Esophagus muscularis mucosa (tissue), 4 donors: ENCODE measurements at places on chromosomes 16 and 17. TPM values are rescaled to one million over a fixed set of nuclear protein-coding genes. Genes with fewer than 3 reads are reported as not detected.

GRCh38 chr17:55661256-55661758, 61.4 kb downstream of the TMEM100 start:
- H3K27ac ChIP-seq: no peak overlapping the region
- no peak overlapping the region for H3K4me3 ChIP-seq
- DNase-seq: no peak
- H3K4me1 ChIP-seq: no peaks in the 10 kb centered on the region
- no peaks in the 10 kb centered on the region for H3K27me3 ChIP-seq

DNA sequence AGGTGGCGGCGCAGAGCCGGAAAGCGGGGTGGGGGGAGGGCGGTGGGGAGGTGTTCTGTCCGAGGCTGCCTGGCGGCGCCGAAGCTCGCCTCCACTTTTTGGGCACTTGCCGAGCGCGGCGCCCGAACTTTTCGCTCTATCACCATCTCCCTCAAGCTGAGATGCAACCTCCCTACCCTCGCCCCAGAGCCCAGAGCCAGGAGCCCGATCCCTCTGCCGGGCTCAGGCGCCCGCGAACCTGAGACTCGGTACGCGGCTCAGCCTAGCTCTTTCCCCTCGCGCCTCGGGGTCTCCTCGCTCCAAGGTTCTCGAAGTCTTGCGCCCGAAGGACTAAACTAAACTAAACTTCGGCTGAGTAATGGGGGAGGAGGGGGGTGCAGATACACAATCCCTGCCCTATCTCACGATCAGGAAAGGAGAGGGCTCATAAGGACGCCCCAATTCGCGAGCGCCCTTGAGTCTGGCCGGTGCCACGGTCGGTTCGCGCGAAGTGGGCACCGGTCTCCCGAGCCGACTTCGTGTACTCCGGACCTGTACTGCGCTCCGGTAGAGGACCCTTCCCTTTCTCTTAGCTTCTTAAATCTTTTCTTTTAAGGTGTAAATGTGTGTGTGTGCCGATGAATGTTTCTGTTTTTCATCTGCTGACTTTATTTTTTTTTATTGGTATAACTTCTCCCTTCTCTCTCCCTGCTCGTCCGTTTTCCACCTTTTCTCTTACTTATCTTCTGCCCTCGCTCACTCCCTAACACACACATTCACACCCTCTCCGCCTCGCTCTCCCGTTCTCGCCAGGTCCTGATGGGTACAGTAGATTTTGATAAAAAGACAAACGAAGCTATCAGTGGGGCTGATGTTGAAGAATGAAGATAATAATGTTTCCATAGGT, 1.9 kb upstream of the SALL1 start:
- H3K36me3 ChIP-seq: no peaks in the 10 kb centered on the region
- peaks cover 55% of the 10 kb centered on the region for H3K4me1 ChIP-seq
- no peak overlapping the region for H3K27ac ChIP-seq

The ATP2A1 gene
- not detected for total RNA-seq

The NT5M gene
- total RNA-seq: 4.3 TPM

GRCh38 chr17:75892556-75893224, 4.1 kb downstream of the TRIM65 start:
- H3K36me3 ChIP-seq: peaks cover 12% of the 10 kb centered on the region
- peaks cover 48% of the 10 kb centered on the region for H3K4me1 ChIP-seq

DNA sequence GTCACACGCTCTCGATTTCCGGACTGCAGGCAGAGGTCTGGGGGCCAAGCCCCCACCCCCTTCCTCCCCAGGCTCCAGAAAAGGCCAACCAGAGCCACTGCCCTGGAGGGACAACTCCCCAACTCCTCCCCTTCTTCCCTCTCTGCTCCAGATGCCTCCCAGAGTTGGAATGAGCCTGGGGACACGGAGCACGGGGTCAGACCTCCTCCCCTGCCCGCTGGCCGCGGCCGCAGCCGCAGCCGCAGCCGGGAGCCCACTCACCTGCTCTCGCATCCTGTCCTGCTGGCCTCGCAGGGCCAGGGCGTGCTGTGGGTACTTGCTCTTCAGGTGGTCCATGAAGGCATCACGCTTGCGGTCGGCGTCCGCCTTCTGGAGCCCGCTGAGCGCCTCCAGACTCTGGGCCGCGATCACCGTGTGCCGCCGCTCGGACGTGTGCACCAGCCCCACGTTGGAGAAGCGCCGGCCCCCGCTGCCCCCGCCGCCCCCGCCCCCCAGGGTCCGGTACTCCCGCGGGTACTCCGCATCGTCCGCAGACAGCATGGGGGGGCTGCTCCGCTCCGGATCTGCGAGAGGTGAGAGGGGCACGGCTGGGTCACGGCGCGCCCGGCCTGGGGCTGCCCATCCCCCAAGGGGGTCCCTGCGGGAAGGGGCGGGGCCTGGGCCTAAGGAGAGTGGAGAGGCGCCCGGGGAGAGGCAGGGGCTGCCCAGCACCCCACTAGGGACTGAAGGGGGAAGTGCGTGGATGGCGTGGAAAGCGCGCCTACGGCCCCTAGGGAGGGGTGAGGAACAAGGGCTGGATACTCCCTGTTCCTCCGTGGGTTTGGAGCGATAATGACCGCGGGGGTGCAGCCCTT, 27.3 kb downstream of the SRCIN1 start:
- H3K36me3 ChIP-seq: no peaks in the 10 kb centered on the region
- no peak overlapping the region for H3K27ac ChIP-seq
- H3K27me3 ChIP-seq: peaks cover 32% of the 10 kb centered on the region

DNA sequence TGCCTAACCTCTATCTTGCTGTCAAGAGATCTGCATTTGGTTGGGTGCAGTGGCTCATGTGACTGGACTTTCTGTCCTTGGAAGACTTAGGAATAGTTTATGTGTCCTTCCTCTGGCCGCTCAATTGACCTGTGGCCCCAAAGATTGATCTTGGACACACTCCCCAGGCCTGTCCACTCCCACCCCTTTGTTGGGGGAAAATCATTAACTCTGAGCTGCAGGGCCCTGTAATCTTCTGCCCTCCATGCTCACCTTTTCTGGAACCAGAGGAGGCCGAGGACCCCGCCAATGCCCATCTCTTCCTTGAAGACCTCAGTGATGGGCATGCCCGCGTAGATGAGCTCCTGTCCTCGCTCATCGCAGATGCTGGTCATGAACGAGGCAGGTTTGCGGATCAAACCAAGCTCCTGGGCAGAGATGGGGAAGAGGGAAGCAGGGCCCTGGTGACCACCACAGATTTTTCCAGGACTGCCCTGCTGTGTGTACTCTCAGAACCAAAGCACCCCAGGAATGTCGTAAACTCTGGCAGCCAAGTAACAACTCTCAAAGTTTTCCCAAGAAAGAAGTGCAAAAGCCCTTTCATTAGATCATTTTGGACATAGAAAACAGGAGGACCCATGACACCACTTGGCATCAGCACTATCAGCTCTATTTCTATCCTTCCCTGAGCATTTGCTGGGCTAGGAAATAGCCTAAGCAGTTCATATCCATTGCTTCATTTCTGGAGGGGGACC, 8.5 kb upstream of the KLHL11 start:
- no peak for DNase-seq
- peaks cover 87% of the 10 kb centered on the region for H3K36me3 ChIP-seq
- H3K4me1 ChIP-seq: no peaks in the 10 kb centered on the region
- no peak overlapping the region for H3K27ac ChIP-seq

DNA sequence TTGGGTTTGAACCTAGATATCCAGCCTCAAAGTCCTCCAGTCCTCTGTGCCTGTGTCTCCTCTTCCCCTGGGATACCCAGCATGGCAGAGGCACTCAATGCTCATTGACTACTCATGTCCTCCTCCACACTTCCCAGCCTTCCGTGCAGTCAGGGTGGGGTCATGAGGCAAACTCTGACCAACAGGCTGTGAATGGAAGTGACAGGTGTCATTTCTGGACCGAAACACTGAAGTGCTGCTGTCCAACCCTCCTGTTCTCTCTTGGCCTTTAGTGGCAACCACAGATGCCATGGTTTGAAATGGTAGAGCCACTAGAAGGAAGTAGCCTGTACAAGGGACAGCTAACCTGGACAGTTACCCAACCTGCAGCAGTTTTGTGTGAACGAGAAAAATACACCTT, 46.7 kb upstream of the MAP3K14 start:
- H3K4me1 ChIP-seq: peaks cover 9% of the 10 kb centered on the region
- H3K36me3 ChIP-seq: no peaks in the 10 kb centered on the region
- H3K27ac ChIP-seq: no peak overlapping the region
- no peak for DNase-seq

GRCh38 chr17:30398328-30399041, 19.8 kb downstream of the CPD start:
- no peaks in the 10 kb centered on the region for H3K27me3 ChIP-seq
- no peak overlapping the region for H3K27ac ChIP-seq
- no peak for DNase-seq
- no peak overlapping the region for H3K4me3 ChIP-seq
- H3K36me3 ChIP-seq: no peaks in the 10 kb centered on the region
